IPS DF 6.9 (cell line): ENCODE measurements at places on chromosomes 2 and 18.

GRCh38 chr2:21821672-21822227 lies 698.0 kb downstream of the TDRD15 start:
- no peak for DNase-seq
- no peak overlapping the region for H3K4me3 ChIP-seq
- H3K4me1 ChIP-seq, result peaks cover 3% of the 10 kb centered on the region
- no peaks in the 10 kb centered on the region for H3K27me3 ChIP-seq
- no peak overlapping the region for H3K27ac ChIP-seq

DNA sequence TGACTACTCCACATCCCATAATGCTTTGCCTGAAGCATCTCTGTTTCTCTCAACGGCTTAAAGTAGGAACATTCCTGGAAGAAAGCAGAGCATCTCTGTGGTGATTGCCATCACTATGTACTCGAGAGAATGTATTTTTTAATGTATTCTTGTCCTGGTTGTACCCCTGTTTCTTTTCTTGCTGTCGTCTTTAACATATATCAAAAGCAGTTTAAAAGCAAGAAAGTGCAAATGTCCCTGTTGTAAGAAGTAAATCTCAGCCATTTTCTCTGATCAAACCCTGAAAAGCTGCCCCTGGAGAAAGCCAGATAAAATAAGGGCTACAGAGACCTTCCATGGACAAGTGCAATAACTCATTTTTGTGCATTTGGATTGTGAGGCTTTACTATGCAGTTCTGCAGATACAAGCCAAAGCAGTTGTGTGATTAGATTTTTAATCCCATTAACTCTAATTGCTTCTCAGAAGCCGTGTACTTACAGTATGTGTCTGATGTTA lies 70.8 kb downstream of the XIRP2 start:
- H3K4me3 ChIP-seq, result no peak overlapping the region
- no peaks in the 10 kb centered on the region for H3K27me3 ChIP-seq
- no peak for DNase-seq
- H3K4me1 ChIP-seq, result peaks cover 1% of the 10 kb centered on the region; the same call in 1 of the 2 replicates

- DNase-seq, result no peak
- no peak overlapping the region for H3K27ac ChIP-seq
- H3K27me3 ChIP-seq, result no peaks in the 10 kb centered on the region
- H3K4me3 ChIP-seq, result no peak overlapping the region
- no peaks in the 10 kb centered on the region for H3K36me3 ChIP-seq
Measured at GRCh38 chr2:202508686-202509085, 126.1 kb upstream of the FAM117B start.

DNA sequence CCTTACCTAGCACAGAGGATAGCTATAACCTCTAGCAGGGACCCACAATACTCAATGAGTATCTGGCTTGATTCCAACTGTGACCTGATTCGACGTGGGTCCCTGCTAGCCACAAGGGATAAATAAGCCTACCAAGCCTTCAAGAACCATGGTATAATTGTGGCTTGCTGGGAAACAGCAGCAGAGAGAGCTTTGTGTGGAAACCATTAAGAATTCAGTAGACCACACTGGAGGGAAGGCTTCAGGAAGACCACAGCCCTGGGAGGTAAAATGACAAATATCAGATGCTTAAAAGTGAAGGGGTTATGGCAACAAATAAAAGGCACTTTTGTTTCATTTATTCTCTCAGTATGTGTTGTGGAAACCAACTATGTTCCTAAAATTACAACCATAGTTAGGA lies 82.6 kb upstream of the WIPF1 start:
- H3K36me3 ChIP-seq, result no peaks in the 10 kb centered on the region
- no peak for DNase-seq
- H3K27ac ChIP-seq, result no peak overlapping the region
- H3K4me3 ChIP-seq, result no peak overlapping the region

- no peak for DNase-seq
- no peak overlapping the region for H3K27ac ChIP-seq
- H3K4me1 ChIP-seq, result no peaks in the 10 kb centered on the region
- no peaks in the 10 kb centered on the region for H3K36me3 ChIP-seq
- no peaks in the 10 kb centered on the region for H3K27me3 ChIP-seq
Measured at GRCh38 chr2:188808947-188809355, 165.2 kb upstream of the COL3A1 start.

DNA sequence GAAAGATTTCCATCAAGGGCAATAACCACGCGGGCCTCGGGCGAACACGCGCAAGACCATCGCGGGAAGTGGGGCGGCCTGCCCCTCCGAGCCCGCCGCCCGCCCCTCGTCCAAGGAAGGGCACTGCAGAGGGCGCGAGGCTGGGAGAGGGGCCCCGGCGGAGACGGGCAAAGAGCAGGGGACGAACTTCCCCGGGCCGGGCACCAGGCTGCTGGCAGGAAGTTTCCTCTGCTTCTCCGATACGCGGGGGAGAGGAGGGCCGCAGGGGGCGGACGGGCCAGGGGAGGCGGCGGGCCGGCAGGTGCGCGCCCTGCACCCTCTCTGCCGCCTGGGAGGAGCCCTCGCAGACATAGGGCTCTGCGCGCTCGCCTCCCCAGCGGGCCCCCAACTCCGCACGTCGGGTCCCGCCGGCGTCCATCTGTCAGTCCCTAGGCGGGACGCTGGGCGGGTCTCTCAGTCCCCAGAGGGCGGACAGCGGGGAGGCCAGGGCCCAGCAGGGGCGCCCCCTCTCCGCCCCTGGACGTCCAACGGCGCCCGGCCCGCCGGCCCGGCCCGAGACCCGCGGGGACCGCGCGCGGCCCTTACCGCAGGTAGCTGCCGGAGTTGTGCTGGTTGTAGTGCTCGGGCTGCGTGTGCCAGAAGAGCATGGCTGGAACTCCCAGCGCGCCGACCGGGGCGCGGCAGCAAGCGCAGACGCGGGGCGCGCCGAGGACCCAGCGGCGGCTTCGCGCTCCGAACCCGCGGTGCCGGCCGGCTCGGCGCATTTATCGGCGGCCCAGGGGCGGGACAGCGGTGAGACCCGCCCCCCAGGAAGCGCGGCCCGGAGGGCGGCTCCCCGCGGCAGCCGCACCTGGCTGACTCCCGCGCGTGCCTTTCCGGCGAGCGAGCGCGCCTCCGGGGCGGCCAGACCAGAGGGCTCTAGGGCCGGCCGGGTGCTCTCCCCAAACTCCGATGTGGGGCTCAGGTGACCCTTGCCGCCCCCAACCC lies at the start of gene TFCP2L1:
TFCP2L1 (minus strand) TSS at position 740 of the 987 bp plus-strand sequence; CDS start at position 647, 93 bp downstream.
- DNase-seq, result peak; percentile 20
- peak within 1 kb of the TSS; percentile 35; the same call in 1 of the 2 replicates for H3K4me3 ChIP-seq
- H3K36me3 ChIP-seq, result no peaks in the 10 kb centered on the region
- H3K27me3 ChIP-seq, result peaks cover 9% of the 10 kb centered on the region

GRCh38 chr2:25301453-25302352 lies 40.0 kb downstream of the DNMT3A start:
- no peaks in the 10 kb centered on the region for H3K4me1 ChIP-seq
- DNase-seq, result no peak
- H3K27me3 ChIP-seq, result no peaks in the 10 kb centered on the region
- H3K4me3 ChIP-seq, result no peak overlapping the region
- H3K36me3 ChIP-seq, result no peaks in the 10 kb centered on the region
- no peak overlapping the region for H3K27ac ChIP-seq

GRCh38 chr2:181613241-181613640 lies 43.7 kb downstream of the CERKL start:
- no peak for DNase-seq
- H3K36me3 ChIP-seq, result no peaks in the 10 kb centered on the region
- H3K4me1 ChIP-seq, result no peaks in the 10 kb centered on the region
- no peak overlapping the region for H3K4me3 ChIP-seq

DNA sequence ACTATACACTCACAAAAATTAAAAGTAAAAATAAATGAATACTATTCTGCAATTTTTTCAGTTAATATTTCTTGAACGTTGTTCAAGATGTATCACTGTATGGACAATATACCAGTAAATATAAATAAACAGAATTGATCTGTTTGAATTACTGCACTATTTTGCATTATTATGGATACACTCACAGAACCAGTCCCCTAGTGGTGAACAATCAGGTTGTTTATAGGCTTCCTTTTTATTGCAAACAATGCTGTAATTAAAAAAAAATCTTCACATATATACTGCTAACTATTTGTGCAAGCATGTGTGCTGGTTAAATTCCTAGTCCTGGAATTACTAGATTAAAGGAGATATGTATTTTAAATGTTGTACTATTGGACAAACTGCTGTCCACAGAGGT lies 306.0 kb downstream of the FBXO15 start:
- no peaks in the 10 kb centered on the region for H3K36me3 ChIP-seq
- no peak for DNase-seq
- H3K4me3 ChIP-seq, result no peak overlapping the region
- H3K27ac ChIP-seq, result no peak overlapping the region

- H3K4me1 ChIP-seq, result no peaks in the 10 kb centered on the region; the same call in 1 of the 2 replicates
- H3K4me3 ChIP-seq, result no peak overlapping the region
- H3K36me3 ChIP-seq, result no peaks in the 10 kb centered on the region
- H3K27me3 ChIP-seq, result no peaks in the 10 kb centered on the region
Measured at GRCh38 chr2:142100139-142100873, 30.5 kb downstream of the LRP1B start.

DNA sequence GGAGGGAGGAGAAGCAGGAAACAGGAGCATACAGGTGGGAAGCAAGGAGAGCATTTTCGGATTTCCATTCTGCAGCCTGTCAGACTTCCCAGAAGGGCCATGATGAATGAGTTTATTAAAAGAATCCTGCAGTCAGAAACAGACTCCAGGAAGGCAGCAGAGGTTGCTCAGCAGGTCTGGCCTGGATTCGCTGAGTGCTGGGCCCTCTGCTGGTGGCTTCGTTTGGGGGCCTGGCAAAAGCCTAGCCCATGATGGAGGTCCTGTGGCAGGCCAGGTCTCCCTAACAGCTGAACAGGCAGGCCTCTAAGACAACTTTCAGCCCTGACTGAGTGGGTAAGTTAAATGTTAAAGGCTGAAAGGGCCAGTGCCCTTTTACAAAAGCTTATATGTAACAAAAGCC lies 108.2 kb upstream of the CAPN13 start:
- H3K27ac ChIP-seq, result no peak overlapping the region
- no peaks in the 10 kb centered on the region for H3K36me3 ChIP-seq
- H3K4me3 ChIP-seq, result no peak overlapping the region
- no peaks in the 10 kb centered on the region for H3K27me3 ChIP-seq
- DNase-seq, result peak; percentile 29

DNA sequence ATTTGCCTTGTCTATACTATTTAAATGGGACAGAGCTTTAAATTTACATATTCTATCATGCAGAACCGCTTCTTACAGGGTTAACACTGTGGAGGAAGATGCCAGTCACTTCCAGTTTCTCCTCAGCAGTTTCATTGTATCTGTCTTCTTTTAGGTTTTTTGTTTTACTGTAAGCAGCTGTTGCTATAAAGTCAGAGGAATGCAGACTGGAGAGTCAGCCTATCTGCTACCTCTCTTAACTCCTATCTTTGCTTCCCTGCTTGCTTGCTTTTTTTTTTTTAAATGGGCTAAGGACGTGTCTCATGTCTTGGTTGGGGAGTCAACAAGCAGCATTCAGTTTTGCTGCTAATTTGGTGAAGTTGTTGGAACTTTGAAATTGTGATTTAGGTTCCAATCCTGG lies 8.9 kb downstream of the EPC2 start:
- H3K4me3 ChIP-seq, result no peak overlapping the region
- no peaks in the 10 kb centered on the region for H3K36me3 ChIP-seq
- no peaks in the 10 kb centered on the region for H3K27me3 ChIP-seq
- H3K4me1 ChIP-seq, result no peaks in the 10 kb centered on the region; the same call in 1 of the 2 replicates
- H3K27ac ChIP-seq, result no peak overlapping the region
- no peak for DNase-seq

GRCh38 chr18:36813824-36814223 lies 15.0 kb downstream of the TPGS2 start:
- no peaks in the 10 kb centered on the region for H3K27me3 ChIP-seq
- no peaks in the 10 kb centered on the region for H3K4me1 ChIP-seq
- no peak for DNase-seq
- H3K4me3 ChIP-seq, result no peak overlapping the region

- H3K27me3 ChIP-seq, result no peaks in the 10 kb centered on the region
- no peak overlapping the region for H3K27ac ChIP-seq
- H3K4me3 ChIP-seq, result no peak overlapping the region
- H3K4me1 ChIP-seq, result no peaks in the 10 kb centered on the region
- DNase-seq, result no peak
Measured at GRCh38 chr2:88903749-88904353, 212.4 kb downstream of the RPIA start.

DNA sequence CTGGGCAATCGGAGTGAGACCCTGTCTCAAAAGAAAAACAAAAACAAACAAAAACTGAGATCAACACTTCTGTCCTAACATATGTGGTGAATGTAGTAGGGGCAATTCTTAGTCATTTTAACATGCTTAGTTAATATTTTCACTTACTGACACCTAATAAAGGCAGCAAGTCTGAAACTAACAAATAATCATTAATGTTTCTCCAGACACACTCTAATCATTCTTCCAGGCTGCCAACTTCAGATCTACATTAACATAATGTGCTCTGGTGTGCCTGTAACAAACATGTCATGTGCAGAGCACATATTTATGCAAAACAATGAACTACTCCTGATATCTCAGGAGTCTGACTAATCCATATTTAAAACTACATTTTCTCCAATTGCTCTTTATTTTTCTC lies 6.0 kb downstream of the KRCC1 start:
- no peaks in the 10 kb centered on the region for H3K27me3 ChIP-seq
- H3K4me3 ChIP-seq, result no peak overlapping the region
- DNase-seq, result no peak
- H3K27ac ChIP-seq, result no peak overlapping the region
- H3K4me1 ChIP-seq, result no peaks in the 10 kb centered on the region

- no peaks in the 10 kb centered on the region for H3K27me3 ChIP-seq
- H3K36me3 ChIP-seq, result no peaks in the 10 kb centered on the region
- no peak for DNase-seq
- H3K4me3 ChIP-seq, result no peak overlapping the region
- H3K4me1 ChIP-seq, result no peaks in the 10 kb centered on the region
Measured at GRCh38 chr2:132943829-132944228, 273.8 kb upstream of the LYPD1 start.

GRCh38 chr2:229768235-229768634 lies 53.9 kb upstream of the DNER start:
- H3K4me1 ChIP-seq, result no peaks in the 10 kb centered on the region
- no peak overlapping the region for H3K4me3 ChIP-seq
- H3K27ac ChIP-seq, result no peak overlapping the region
- H3K27me3 ChIP-seq, result no peaks in the 10 kb centered on the region

GRCh38 chr2:159946326-159946999 lies 116.0 kb downstream of the PLA2R1 start:
- H3K27ac ChIP-seq, result no peak overlapping the region
- no peak overlapping the region for H3K4me3 ChIP-seq
- no peaks in the 10 kb centered on the region for H3K4me1 ChIP-seq
- DNase-seq, result no peak
- no peaks in the 10 kb centered on the region for H3K36me3 ChIP-seq

GRCh38 chr2:202164411-202164810 lies 74.0 kb downstream of the SUMO1 start:
- no peak for DNase-seq
- no peaks in the 10 kb centered on the region for H3K27me3 ChIP-seq
- H3K4me3 ChIP-seq, result no peak overlapping the region
